Effector CD4-positive, alpha-beta T cell (primary cell): ENCODE measurements at places on chromosomes 13 and 19.

DNA sequence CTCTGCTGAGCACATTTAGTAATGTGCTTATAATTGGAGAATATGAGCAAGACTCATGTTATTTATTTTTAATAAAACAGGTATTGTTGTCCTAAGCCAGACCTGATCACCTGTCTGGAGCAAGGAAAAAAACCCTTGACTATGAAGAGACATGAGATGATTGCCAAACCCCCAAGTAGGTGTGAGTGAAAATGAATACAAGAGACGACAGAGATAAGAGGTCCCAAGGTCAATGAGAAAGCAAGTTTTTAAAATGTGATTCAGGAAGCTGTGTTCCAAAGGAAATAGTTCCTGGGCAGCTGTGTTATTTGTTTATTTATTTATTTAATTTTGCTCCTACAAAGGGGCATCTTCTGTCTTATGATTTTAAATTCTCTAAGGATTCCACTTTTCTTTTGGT lies 83.1 kb downstream of the ZNF486 start:
- DNase-seq, result no peak

DNA sequence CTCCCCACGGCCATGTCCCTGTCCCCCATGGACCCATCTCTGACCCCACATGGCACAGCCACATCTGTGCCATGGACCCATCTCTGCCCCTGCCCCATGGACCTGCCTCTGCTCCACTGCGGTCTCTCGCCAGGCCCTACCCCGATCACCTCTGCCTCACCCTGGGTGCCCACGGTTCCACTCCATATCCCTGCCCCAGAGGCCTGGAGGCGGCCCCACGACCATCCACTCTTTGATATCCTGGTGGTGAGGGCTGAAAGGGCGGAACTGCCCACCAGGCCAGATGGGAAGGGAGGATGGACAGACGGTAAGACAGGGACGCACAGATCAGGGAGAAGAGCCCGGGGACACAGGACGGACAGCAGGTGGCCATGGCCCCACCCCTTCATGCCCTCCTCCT lies 327 bp downstream of the PTGER1 start:
- DNase-seq, result no peak

- no peak for DNase-seq
These were observed 116.6 kb upstream of the SPACA7 start for GRCh38 chr13:112259511-112259910.

DNA sequence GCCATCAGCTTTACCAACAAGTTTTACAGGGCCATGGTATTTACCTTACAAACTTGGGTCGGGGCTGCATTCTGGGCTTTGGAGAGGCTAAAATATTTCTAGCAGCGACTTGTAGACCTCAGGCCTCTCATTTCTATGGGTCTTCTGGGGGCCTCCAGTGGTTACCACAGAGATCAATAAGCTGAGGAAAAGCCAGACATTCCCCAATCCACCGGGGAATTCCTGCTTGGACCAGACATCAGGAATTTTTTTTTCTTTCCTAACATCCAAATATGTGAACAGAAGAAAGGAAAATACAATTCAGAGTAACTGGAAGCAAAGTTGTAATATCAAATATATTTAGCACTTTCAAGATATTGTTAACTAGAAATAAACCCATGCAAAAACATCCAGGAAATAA lies 1.5 kb downstream of the DZIP1 start:
- no peak for DNase-seq

- DNase-seq, result no peak
These were observed 186.1 kb downstream of the PCCA start for GRCh38 chr13:100274942-100275506.
